ENCODE measurements at places on chromosomes 12 and 14.

DNA sequence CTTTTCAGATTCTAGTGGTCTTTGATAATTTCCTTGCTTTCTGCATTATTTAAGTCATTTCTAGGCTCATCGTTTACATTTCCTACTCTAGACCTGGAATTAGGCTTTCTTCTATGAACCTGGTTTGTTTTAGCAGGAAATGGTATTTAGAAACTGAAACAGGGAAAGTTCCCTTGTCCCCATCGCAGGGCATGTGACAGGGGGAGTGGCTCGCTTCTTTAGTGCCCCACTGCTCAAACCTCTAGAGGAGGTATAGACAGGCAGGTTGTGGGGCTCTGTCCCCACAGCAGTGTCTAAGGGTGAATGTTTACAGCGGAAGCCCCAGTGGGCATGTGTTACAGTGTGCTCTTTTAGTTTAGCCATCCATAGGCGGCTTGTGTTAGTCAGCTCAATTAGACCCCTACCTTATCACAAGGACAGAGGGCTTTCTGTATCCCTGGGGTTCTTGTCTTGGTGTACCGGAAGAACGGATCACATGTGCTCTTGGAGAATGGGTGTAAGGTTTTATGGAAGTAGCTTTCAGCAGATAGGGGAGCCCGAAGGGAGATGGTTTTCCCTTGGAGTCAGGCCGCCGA is 25.0 kb downstream of the IFT81 start:
- DNase-seq: no peak

- DNase-seq: no peak
These were observed 35.2 kb downstream of the SLC8B1 start for GRCh38 chr12:113299619-113300237.

DNA sequence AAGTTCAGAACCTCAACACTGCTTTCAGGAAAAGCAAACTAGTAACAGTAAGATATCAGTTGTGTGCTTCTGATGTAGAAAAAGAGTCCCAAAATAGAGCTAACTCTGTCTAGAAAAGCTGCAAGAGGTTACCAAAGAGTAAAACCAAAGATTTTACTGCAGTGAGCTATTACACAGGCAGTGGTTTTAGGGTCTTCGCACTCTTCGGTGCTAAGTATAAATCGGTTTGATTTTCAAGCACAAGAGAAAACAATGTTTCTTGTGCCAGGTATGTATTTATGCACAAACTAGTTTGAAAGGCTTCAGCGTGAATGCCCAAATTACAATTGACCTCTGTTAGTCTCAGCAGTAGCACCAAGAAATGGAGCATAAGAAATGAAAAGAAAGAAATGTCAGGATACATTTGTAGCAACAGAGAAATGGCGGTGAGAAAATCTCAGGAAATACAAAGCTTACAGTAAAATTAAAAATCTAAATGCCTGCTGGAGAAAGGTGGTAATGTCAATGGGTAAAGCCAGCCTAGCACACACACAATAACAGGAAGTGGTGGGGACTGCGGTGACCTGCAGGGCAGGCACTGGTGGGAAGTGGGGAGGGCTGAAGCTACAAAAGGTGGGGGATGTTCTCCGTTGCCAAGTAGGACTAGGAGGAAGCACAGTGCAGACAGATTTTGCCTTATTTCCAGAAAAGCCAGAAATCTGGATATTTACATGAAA is 18.0 kb upstream of the DYRK2 start:
- DNase-seq: no peak

DNA sequence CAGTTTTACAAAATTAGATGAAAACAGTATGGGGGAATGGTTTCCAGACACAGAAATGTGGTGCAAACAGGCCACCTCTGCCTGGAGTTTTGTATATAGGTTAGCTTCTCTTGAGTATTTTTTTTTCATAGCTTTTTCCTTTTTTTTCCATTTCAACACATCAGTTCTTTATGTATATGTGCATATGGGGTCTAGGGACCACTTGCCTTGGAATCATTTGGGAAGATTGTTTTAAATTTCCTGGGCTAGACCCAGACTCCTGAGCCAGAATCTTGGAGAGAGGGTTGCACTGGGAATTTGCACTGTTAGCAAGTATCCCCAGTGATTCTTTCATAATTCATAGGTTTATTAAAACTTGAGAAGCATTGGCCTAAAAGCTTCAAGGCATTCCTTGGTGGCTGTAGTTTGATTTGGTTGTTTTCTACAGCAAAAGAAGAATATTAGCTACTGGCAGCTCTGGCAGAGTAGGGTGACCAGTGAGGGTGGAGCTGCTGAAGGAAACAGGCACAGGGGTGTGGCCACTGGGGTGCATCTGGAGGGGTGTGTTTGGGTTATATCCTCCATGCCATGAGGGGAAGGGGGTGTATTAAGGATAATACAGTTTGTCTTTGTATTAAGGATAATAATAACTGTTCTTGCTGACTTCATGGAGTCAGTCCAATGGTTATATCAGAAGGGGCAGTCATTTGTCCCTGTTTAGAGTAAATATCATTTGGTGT is 22.8 kb downstream of the PPP1R36 start:
- DNase-seq: peak; percentile 15

GRCh38 chr12:57797933-57798332 is 15.3 kb downstream of the TSFM start:
- no peak for DNase-seq
